ENCODE measurements at places on chromosomes 5 and 9.

DNA sequence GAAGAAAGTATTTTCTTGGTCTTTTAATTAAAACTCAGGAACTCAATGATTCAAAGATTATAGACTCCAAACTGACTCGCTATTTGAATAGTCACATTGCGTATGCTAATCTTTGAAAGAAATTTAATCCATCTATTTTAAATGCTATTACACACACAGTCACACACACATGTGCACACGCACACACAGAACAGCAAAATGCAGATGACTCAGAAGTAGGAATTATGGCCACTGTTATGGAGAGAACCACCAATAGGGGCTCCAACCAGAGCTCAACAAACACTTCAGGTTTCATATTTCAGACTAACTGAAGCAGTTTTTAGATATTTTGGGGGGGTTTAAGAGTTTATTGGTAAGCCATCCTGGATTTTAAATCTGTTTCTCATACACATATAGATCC, 1917.9 kb downstream of the EFNA5 start:
- no peak for DNase-seq

DNA sequence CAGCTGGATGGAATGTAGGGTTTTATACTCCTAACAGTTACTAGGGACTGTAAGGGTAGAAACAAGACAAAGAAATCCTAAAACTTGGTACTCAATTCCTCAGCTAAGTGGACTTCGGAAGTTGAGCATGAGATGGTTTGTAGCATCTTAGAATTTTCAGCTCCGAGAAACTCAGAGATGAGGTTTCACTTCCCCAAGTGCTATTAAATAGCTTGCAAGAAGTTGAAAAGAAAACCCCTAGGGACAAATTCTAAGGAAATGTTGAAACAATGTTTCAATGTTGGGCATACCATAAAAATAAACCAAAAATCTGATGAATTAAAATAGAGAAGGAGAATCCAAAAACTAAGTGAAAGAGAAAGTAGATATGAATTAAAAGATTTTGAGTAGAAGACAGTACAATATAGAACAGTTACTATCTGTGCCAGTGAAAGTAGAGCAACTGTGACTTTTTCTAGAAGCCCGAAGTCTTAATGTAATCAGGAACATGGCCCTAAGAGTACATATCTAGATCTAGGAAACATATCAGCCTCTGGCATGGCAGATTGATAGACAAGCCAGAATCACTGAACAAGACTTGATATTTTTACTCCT, 308.6 kb upstream of the RGMB start:
- no peak for DNase-seq

- no peak for DNase-seq
Measured at GRCh38 chr9:123942542-123942941, 12.6 kb upstream of the DENND1A start.

GRCh38 chr5:1763548-1763911, 36.1 kb downstream of the MRPL36 start:
- peak; percentile 22 for DNase-seq

DNA sequence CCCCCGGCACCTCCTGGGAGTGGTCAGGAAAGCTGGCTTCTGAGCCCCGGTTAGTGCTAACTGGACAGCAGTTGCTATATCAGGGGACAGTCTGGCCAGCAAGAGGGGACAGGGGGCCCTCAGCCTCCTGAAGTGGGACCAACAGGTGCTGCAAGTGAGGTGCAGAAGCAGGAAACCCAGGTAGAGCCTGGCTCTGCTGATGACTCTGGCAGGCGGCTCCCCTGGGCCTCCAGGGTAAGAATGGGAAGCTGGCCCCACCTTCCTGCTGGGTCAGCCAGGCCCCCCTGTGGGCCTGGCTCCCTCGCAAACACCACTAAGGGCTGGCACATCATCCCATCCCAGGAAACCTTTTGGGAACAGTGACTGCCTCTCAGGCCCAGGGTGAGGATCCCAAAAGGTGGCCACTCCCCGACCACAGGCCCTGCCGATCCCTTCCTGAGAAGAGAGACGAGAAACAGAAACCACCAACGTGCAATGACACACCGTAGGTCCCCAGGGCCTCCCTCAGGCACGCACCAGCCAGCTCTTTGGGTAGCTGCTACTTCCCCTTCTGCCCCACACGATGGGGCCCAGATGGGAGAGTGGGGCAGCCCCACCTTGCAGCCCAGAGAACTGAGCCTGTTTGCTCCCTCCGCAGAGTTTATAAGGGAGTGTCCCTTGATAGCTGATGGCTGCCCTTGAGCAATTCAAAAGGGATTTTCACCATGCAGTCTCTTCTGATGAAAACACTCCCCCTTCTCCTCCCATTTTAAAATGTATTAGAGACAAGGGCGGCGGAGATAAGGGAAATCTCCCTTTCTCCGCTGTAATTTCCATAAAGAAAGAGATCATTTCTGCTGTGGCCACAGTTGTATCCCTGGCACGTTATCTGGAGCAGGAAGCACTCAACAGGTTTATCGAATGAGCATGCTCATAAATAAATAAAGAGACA, 76.8 kb downstream of the STK10 start:
- peak; percentile 69 for DNase-seq

DNA sequence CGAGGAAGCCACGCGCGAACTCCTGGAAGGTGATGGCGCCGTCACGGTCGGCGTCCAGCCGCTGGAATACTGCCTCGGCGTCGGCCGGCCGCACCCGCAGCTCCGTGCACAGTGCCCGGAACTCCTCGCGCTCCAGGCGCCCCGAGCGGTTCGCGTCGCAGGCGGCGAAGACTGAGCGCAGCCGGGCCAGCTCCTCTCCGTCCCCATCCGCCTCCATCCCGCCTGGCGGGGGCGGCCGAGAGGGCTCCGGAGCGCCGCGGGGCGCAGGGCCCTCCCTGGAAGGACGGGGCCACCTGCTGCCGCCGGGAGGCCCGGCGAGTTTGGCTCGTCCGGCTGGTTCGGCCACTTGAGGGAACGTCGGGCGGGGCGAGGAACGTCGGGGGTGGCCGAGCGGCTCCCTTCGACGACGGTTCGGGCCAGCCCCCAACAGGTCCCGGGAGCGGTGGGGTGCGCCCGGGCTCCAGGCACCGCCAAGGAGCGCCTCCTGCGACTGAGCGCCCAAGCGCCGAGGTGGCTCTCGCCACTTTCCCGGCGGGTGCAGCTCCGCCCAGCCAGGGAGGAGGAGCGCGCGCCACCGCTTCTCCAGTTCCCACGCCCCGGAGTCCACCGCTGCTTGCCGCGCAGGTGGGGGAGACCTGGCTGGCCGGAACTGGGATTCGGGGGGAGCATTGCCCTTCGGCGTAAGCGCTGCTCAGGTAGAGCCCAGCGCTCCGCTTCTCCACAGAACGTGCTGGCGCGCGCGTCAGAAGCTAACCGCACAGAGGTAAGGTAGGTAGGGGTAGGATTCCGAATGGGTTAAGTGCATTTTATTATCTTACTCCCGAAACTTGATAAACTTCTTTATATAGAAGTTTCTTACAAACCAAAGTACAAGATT, at the start of gene RASEF:
RASEF (minus strand) TSS at position 492 of the 877 bp plus-strand sequence; CDS start at position 217, 275 bp downstream.
- no peak for DNase-seq

DNA sequence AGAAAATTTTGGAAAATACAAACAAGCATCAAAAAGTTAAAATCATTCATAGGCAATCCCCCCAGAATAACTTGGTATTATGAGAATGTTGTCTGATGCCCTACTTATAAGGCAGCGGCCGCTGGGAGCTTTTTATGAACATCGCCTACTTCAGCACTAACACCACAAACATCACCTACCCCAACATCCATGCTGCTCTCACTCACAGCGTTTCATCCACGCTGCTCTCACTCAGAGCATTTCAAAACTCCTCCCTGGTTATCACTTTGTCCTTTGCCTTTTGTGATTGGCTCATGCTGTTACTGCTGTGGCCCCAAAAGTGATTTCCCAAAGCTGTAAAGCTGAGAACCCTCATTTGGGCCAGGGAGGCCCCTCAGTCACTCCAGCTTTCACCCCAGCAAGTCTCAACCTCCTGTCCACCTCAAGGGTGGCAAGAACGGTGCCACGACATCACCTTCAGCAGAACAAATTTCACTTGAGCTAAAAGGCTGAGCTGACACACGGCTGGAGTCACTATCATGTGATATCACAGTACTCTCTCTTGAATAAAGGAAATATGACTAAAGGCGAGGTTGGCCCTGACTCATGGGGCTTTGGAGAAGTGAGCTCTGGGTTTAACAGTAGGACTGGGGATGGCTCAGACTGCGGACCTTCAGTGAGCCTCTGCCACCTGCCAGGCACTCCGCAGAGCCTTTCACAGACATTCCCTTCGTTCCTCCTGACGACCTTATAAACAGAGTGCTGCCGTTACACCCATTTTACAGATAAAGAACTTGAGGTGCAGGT, 25.2 kb downstream of the SHC3 start:
- DNase-seq: no peak

All from stimulated activated CD4-positive, alpha-beta T cell treated with anti-CD3 and anti-CD28 coated beads, Interleukin-1b, Interleukin-23, amount 100 ng/mL, for 4 hours (primary cell).